AG09309 (cell line): ENCODE measurements at places on chromosomes 13 and 19.

DNA sequence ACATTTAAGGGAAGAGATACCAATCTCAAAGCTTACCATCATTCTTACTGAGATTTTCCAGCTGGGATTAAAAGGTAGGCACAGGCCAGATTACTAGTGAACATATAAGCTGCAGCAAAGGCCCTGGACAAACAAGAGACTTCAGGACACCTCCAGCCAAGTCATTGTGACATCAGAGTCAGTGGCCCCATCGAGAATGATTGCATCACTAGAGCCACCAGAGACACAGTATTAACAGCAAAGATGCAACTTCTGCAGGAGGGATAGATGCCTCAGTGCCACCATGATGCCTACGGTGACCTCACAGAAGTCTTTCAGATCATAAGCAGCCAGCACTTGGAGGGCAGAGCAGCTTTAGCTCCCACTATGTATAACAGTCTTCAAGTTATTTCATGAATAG, 8.6 kb downstream of the RUBCNL start:
- DNase-seq: no peak

GRCh38 chr13:109977212-109977968, 191.0 kb upstream of the IRS2 start:
- DNase-seq: no peak

DNA sequence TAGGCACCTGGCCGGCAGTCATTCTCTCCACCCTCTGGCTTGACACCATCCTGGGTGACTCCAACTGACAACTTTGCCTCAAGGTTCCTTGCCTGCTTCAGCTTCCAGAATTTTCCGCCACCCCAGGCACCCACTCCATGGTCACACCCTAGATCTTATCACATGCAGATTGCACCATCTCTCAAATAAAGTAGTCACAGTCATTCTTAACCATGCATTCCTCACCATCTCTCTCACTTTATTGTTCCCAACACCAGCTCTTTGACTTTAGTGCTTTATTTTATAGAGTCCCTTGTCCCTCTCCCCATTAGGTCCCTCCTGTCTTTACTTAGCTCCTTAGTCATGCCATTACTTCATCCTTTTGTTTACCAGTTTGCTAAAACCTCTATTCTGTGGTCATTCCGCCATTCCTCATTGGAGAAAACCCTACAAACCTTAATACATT, 351.7 kb downstream of the SPRY2 start:
- DNase-seq: peak; percentile 24

- DNase-seq: no peak
These were observed 9.0 kb upstream of the JUND start for GRCh38 chr19:18290302-18291018.

GRCh38 chr13:22055259-22055658, 384.4 kb downstream of the FGF9 start:
- no peak for DNase-seq

- DNase-seq: no peak
These were observed 35.3 kb downstream of the CERS4 start for GRCh38 chr19:8244442-8244841.

- no peak for DNase-seq
These were observed 2325.6 kb upstream of the PCDH20 start for GRCh38 chr13:63741029-63741813.

DNA sequence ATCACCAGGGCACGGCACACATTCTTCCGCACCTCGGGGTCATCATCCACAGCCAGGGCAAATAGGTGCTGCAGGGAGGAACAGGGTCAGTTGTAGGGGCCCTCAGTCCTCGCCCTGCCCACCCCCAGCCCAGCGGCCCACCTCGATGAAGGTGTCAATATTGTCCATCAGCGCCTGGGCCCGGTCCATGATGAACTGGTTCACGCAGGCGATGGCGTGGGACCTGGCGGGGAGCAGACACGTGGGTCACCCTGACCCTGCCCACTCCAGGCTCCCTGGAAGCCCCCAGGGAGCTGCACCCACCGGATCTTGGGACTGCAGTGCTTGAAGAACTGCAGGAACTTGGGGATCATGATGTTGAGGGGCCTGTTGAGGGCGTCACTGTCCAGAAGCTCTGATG, 8.6 kb downstream of the TNPO2 start:
- no peak for DNase-seq

GRCh38 chr13:60369242-60369641, 27.8 kb upstream of the TDRD3 start:
- DNase-seq: no peak

DNA sequence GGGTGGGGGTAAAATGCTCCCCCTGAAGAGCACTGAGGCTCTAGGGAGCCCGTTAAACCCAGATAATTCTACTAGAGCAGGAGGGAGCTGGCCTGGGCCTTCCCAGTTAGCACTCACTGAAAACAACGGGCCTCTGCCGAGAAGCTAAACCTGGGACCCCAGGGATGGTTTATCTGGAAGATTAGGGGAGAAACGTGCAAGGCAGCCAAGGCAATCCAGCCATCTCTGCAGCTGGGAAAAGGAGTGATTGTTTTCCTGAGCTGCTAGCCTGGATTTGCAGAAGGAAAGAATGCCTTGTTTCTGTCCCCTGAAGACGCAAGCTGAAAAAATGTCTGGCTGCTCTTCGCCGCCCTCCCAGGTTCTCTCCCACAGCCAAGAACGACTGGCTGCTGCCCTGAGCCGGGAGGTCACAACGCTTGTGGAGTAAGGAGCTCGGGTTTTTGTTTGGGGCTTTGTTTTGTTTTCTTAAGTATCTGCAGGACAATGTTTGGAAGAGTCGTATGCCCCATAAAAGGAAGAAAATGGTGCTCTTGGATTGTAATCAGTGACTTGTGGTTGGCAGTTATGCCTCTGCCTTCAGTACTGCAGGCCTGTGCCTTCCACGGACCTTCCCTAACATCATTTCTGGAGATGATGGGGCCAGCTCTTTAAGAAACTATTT, 31.5 kb downstream of the COL4A2 start:
- DNase-seq: no peak

- no peak for DNase-seq
These were observed 52.4 kb downstream of the MCF2L start for GRCh38 chr13:113021391-113021790.

- peak; percentile 3 for DNase-seq
These were observed 845.3 kb downstream of the DIAPH3 start for GRCh38 chr13:59318320-59318930.

- DNase-seq: no peak
These were observed 1117.2 kb upstream of the SPRY2 start for GRCh38 chr13:81458170-81458569.
